ENCODE measurements at places on chromosomes 1 and 21.

GRCh38 chr21:25342816-25343215, 264.5 kb downstream of the MRPL39 start:
- no peak for DNase-seq

GRCh38 chr1:186152227-186152619, 222.8 kb downstream of the TPR start:
- no peak for DNase-seq

DNA sequence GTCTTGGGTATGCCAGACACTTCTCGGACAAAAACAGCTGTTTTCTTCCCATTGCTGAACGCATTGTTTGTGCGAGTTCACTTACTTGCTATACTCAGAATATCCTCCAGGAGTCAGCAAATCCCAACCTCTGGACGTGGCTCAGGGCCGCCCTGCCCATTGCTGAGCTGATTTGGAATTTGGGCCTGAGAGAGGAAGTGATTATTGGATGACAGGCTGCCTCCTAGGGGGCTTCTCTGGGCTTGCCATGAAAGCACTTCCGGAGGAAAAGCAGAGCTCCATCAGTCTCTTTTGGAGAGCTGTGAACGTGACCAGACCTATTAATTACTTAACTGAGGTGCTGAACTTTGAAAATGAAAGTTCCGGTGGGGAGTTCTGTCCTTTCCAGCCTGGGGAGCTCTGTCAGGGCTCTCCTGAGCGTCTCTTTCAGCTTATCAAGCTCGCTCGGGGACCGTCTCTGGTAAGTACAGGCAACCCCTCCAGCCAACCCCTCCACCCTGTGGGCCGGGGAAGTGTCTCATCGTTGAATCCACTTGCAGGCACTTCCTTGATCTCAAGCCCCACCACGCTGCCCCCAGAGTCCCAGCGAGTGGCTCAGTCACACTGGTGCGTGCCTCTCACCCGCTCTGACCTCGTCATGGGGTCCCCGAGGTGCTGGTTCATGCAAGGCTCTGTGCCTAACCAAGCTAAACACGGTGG, 76.9 kb downstream of the CLIC6 start:
- peak; percentile 79 for DNase-seq

- no peak for DNase-seq
Observed at GRCh38 chr1:27113861-27114260, 41.1 kb downstream of the SLC9A1 start.

DNA sequence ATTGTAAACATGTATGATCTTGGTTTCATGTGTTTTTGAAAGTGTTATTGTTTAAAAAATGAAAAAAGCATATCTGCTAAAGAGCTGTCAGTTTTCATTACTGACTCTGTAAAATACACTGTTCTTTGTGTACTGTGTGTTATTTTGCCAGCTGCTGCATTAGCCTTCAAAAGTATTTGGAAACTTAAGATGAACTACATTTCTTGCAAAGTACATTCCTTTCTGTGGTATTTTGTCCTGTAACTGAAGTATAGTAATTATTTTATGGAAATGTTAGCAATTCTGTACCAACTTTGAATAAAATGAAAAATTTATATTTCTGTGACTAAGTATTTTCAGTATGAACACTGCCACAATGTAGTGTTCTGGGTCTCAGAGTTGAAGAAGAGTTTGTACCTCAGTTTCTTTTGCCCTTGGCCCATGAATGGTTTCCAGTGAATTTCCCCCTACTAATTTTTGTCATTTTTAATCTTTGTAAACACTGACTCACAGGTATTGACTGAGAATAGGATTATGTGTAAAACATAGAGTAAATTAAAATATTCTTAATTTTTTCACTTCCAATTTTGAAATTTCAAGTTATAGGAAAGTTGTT, 32.7 kb downstream of the MRPS6 start:
- DNase-seq, result no peak

DNA sequence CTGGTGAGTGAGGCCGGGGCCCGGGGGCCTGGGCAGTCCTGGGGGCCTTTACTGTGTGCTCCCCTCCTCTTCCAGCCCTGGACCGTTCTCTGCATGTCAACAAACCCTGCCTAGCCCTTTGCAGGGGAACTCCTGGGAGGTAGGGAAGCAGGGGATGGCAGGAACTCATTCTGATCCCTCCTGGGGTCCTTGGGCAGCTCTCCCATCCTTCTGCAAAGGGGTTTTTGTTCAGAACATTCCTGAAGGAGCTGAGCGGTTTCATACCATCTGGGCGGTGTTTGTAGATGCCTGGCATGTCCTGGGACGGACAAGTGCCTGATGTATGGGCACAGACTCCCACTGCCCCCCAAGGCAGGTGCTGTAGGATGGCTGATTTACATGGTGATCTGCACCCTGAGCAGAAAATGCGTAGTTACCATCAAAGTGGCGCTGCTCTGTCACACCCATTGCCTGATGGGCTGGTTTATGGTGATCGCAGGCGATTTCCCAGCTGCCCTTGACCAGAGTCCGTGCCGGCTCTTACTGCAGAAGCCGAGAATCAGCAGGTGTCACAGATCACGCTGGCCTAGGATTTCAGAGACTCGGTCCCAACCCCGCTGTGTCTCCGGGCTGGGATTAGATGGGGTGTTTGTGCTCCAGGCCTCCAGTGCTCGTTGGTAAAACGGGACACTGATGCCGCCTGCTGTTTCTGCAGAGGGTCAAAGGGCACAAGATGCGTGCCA, 71.6 kb upstream of the TRAPPC10 start:
- no peak for DNase-seq

DNA sequence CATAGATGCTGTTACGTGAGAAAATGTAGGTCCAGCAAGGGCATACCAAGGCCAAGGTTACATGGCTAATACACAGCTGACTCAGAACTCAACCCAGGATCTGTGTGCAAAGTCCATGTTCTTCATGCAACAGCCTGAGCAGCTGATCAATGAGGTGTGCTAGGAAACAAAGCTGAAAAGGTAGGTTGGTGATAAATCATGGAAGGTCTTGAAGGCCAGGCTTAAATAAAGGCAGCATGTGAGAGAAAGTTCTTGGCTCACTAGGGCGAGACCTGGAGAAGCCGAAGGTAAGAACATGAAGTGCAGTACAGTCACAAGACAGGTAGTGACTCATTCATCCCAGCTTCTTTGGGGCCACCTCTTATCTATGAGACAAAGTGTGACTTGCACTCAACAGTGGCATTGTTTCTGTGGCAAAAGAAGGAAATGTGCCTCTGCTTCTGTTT, 33.4 kb downstream of the TLR5 start:
- DNase-seq, result no peak

DNA sequence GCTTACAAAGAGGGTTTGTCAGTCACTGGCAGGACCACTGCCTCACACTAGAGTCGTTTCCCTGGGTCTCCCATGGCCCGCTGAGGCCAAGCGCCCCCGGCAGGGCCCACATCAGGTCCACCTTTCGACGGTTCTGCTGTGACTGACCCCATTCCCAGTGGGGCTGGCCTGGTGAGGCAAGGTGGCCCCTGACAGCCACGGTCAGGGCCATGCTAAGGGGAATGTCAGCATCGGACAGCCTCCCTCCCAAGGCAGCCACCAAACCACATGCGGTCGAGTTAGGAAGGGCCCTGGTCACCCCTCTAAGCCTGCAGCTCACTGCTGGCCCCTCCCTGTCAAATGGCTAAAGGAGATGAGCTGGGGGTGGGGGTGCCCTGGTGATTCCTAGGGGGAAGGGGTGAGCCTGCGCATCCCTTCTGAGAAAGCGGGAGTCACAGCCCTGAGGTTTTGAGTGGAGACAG, 2.9 kb upstream of the KIF17 start:
- DNase-seq, result no peak

DNA sequence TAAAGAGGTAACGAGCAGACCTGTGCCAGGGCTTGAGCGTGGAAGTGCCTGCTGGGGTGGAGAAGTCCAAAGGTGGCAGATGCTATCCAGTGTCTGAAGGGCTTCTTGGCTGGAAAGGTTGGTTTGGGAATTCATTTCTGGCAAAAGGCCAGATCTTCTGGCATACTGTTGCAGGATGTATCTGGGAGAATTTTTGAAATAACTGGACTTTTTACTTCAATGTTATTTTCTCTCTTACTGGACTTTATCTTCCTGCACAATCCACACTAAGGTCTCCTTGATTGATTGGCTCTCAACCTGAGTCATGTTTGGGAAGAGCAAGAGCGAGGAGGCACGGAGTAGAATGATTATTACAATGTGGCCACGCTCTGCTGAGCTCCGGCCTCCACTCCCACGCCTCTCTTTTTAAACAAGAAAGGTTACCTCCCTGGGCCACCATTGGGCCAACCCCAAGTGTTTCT, 278.4 kb downstream of the TM2D1 start:
- no peak for DNase-seq

GRCh38 chr1:215228193-215228592, 145.7 kb downstream of the KCNK2 start:
- no peak for DNase-seq

- no peak for DNase-seq
Observed at GRCh38 chr1:72724951-72725861, 442.9 kb upstream of the NEGR1 start.
